Effector memory CD8-positive, alpha-beta T cell (primary cell): ENCODE measurements at places on chromosomes 1 and 21.

DNA sequence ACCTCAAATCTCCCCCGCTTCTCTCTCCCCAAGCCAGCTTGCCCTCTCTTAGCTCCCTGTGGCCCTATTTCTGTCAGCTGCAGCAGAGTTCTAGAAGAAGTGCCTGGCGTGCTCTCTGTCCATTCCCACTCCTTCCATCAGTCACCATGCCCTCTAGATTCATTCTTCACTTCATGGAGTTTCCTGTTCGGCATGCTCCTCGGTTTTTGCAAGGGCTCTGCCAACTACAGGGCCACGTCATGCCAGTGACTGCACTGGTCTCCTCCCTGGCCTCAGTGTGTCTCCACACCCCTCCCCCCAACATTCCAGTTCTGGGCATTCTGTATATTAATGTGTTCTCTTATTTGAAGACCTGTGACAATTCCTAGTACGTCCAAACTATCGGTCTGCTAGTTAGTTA, 113.9 kb downstream of the SLC45A1 start:
- peak overlapping the region; percentile 18 for H3K4me3 ChIP-seq
- H3K36me3 ChIP-seq = peaks cover 9% of the 10 kb centered on the region
- DNase-seq = no peak
- H3K27ac ChIP-seq = peak overlapping the region; percentile 62
- H3K27me3 ChIP-seq = no peaks in the 10 kb centered on the region

GRCh38 chr1:76585980-76586674, 281.2 kb upstream of the ST6GALNAC5 start:
- H3K4me1 ChIP-seq = no peaks in the 10 kb centered on the region
- H3K27me3 ChIP-seq = no peaks in the 10 kb centered on the region
- no peak overlapping the region for H3K27ac ChIP-seq
- DNase-seq = no peak

GRCh38 chr1:82538876-82539275, 738.1 kb downstream of the ADGRL2 start:
- H3K4me3 ChIP-seq = no peak overlapping the region
- H3K27ac ChIP-seq = no peak overlapping the region
- H3K27me3 ChIP-seq = no peaks in the 10 kb centered on the region
- no peak for DNase-seq
- no peaks in the 10 kb centered on the region for H3K4me1 ChIP-seq
- no peaks in the 10 kb centered on the region for H3K36me3 ChIP-seq

DNA sequence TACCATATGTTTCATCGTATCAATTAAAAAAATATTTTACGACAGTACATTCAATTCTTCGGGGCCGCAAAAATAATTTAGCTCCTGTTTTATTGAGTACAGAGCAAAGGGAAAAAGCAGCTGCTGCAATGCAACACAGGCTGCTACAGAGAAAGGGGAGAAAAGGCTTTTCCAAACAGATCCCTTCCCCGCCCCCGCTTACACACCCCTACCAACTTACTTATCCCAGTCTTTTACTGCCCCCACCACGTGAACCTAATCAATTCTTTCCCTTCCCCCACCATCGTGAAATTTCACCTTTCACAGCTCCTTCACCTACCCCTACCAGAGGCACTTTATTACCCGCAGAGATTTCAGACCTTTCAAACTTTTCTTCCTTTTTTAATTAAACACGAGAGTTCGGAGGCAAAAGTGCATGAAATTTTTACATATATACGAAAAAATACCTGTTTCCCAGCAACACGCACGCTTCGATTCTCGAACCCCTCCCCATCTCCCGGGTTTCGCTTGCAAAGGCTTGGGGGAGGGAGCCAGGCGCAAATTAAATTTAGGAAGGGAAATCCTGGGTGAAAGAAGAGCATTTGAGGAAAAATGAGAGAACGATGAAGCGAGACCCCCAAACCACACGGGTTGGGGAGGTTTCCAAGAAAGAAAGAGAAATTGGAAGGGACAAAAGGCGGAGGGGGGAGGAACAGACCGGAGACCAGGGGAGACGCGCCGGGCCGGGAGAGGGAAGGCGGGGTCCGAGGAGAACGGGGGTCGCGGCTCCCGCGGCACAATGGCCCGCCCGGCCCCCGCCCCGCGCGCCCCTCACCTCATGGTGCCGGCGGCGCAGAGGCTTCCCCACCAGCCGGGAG, 823 bp downstream of the ENAH start:
- peaks cover 13% of the 10 kb centered on the region for H3K4me1 ChIP-seq
- peak overlapping the region; percentile 86 for H3K4me3 ChIP-seq
- H3K36me3 ChIP-seq = no peaks in the 10 kb centered on the region
- H3K27ac ChIP-seq = peak overlapping the region; percentile 75
- no peak for DNase-seq
- peaks cover 41% of the 10 kb centered on the region for H3K27me3 ChIP-seq

DNA sequence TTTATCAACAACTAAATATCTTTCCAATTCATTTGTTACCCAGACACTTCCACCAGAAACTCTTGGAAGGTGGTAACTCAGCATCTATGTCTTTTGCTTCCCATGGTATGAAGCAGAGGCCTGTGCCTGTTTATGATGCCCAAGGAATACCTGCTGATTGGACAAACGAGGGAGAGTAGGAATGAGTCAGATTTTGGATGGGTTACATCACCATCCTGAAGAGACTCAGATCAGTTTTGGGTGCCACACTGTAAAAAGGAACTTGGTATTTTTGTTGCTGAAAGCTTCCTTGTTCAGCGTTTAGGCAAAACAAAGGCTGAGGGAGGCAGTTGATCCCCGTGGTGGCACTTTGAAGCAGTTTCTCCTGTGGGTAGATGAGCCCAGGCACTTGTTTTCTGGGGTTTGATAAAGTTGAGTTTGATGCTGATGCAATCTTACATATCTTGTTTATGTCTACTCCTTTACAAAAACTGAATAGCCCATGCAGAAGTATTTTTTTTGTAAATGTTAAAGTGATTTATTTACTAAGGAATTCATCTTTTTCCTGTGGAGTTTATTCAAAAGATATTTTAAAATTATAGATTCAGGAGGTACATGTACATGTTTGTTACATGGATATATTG, 26.7 kb upstream of the CYP4X1 start:
- no peaks in the 10 kb centered on the region for H3K36me3 ChIP-seq
- H3K27me3 ChIP-seq = peaks cover 46% of the 10 kb centered on the region

GRCh38 chr21:16047904-16048303, 318.1 kb downstream of the USP25 start:
- no peaks in the 10 kb centered on the region for H3K27me3 ChIP-seq
- no peak overlapping the region for H3K27ac ChIP-seq
- H3K4me1 ChIP-seq = no peaks in the 10 kb centered on the region
- no peak for DNase-seq

- no peak for DNase-seq
- H3K4me1 ChIP-seq = no peaks in the 10 kb centered on the region
- H3K27ac ChIP-seq = no peak overlapping the region
- H3K4me3 ChIP-seq = no peak overlapping the region
These were observed 643.2 kb downstream of the KCNT2 start for GRCh38 chr1:195965036-195965435.

GRCh38 chr1:70509996-70510876, 99.2 kb downstream of the CTH start:
- H3K4me1 ChIP-seq = no peaks in the 10 kb centered on the region
- H3K4me3 ChIP-seq = no peak overlapping the region
- DNase-seq = no peak
- H3K27me3 ChIP-seq = peaks cover 20% of the 10 kb centered on the region

- no peak within 1 kb of the TSS for H3K27ac ChIP-seq
- no peak for DNase-seq
- peaks cover 15% of the 10 kb centered on the region for H3K27me3 ChIP-seq
- H3K36me3 ChIP-seq = no peaks in the 10 kb centered on the region
These were observed at the start of gene FNDC7 for GRCh38 chr1:108712606-108713150. TSS of gene FNDC7 (plus strand) at chr1:108712908. CDS start at chr1:108712934, 26 bp downstream.

- peak overlapping the region; percentile 39 for H3K27ac ChIP-seq
- no peak for DNase-seq
- no peaks in the 10 kb centered on the region for H3K27me3 ChIP-seq
- H3K4me3 ChIP-seq = no peak overlapping the region
- peaks cover 15% of the 10 kb centered on the region for H3K4me1 ChIP-seq
These were observed 52.8 kb downstream of the TOMM20 start for GRCh38 chr1:235075777-235076308.

- H3K36me3 ChIP-seq = no peaks in the 10 kb centered on the region
- peaks cover 34% of the 10 kb centered on the region for H3K27me3 ChIP-seq
- H3K4me1 ChIP-seq = peaks cover 1% of the 10 kb centered on the region
- no peak for DNase-seq
- no peak overlapping the region for H3K27ac ChIP-seq
These were observed 7.5 kb downstream of the PTPRU start for GRCh38 chr1:29243871-29244200.

DNA sequence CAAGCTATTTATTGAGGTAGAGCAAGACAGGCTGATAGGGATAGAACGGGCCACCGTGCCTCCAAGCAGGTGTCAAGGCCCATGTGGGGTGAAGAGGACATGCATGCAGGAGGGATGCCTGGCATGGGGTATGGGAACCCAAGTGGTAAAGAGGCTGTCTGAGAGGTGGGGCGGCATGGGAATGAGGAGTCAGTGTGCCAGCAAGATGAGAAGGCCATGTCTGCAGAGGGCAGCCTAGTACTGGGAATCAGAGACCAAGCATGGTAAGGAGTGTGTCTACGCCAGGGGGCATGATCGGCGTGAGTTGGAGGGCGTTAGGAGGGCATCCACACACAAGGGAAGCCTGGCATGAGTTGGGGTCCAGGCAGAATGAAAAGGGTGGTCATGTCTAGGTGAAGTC, 303.7 kb upstream of the PLD5 start:
- H3K27me3 ChIP-seq = peaks cover 5% of the 10 kb centered on the region
- H3K36me3 ChIP-seq = no peaks in the 10 kb centered on the region
- no peak overlapping the region for H3K4me3 ChIP-seq
- DNase-seq = no peak

GRCh38 chr1:174988986-174989385, 10.8 kb upstream of the CACYBP start:
- H3K4me3 ChIP-seq = no peak overlapping the region
- peak overlapping the region; percentile 92 for H3K27ac ChIP-seq
- no peak for DNase-seq
- peaks cover 13% of the 10 kb centered on the region for H3K4me1 ChIP-seq
- no peaks in the 10 kb centered on the region for H3K27me3 ChIP-seq
